ENCODE measurements at places on chromosomes 12 and 14. TPM values are rescaled to one million over a fixed set of nuclear protein-coding genes. Genes with fewer than 3 reads are reported as not detected.

Gene SLC25A47
- not detected for total RNA-seq

Gene ADGRD1
- total RNA-seq: 0.59 TPM

Gene CPSF6
- total RNA-seq: 115 TPM

- DNase-seq: no peak
These were observed 117.5 kb downstream of the VRK1 start for GRCh38 chr14:96914571-96915128.

DNA sequence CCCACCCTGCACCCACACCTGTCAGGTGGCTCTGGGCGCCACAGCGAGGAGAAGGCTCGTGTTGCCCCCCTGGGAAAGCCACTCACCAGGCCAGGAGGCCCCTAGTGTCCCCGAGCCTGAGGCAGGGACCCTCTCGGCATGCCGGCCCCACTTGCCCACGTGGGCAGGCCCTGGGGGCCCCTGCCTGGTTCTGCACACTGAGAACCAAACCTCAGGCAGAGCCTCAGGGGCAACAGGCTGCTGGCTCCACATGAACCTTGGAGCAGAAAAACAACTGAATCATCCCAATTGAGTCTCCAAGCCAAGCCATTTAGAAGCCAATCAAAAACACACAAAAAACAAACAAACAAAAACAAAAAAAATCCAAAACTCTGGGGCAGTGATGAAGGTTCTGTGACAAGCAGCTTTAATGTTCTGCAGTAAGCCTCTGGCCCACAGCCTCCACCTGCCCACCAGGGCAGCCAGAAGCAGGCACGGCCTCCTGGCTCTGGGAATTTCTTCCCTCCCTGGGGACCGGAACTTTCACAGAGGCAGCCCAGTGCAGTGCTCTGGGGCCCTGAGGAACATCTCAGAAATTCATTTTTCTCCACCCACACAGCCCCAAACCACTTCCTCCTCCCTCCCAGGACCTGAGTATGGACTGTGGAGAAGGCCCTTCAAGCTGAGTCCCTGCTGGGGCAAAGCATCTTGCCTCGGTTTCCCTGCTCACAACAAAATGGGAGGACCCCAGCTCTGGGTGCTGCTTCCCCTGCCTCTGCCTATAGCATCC lies 90.2 kb downstream of the CHGA start:
- DNase-seq: no peak

DNA sequence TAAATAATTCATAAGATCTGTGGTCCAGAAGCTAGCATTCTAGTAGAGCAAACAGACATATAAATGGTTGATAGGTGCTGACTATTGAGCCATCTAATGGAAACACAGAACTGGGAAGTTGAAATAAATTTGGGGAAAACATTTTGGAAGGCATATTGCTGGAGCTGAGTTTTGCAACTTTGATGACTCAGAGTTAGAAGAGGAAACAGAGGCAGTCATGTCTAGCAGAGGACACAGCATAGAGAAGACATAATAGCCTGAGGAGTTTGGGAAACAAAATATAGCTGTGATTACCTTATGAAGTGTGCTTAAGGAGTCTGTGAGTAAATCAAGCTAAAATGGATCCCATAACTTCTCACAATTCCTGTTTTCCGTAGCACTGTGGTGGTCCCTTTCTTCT lies 86.9 kb upstream of the FLRT2 start:
- no peak for DNase-seq

DNA sequence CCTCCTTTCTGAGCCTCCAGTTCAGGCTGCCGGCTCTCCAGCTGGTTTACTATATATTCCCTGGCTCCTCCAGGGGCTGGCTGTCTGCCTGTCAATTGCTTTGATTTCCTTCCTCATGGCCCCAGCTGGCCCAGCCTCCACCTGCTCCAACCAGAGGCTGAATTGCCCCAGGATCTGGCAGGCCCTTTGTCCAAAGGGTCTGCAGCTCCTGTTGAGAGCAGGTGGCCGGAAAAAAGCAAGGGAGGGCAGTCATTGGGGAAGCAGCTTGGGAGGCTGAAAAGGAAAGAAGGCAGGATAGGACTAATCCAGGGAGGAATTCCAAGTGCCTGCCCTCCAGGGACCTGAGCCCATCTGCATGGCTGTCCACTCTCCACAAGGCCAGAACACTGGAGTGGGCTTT lies 25.3 kb downstream of the PAH start:
- DNase-seq: no peak

Measured in activated T-helper 1 cell treated with anti-CD3 and anti-CD28 coated beads, Interleukin-12 subunit alpha, Interleukin-12 subunit beta, Interleukin-2, Interleukin-4 antibody, amounts not matched to agents 30 ng/mL and 10 ng/mL and 1 ng/mL, durations not matched to agents 14 hours and 24 hours and 36 hours (primary cell).